ENCODE measurements at places on chromosomes 12 and 14. TPM values are rescaled to one million over a fixed set of nuclear protein-coding genes. Genes with fewer than 3 reads are reported as not detected.

DNA sequence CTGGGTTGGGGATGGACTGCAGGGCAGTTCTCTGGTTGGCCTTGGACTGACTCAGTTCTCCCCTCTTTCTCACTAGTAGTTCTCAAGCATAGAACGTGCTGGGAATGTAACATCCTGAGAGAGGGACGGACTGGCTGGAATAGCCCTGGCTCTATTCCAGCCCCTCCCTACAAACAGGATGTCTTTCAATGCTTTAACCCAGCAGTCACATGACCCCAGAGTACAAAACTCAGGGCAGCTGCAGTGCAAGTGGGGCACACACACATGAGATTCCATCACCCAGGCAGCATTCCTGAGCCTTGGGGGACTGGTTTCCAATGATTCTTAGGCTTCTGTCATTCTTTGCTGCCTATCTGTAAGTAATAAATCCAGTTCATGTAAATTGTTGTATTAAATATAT lies 1.6 kb upstream of the ACOT6 start:
- H3K36me3 ChIP-seq: no peaks in the 10 kb centered on the region
- no peak overlapping the region for H3K27ac ChIP-seq
- H3K4me1 ChIP-seq: no peaks in the 10 kb centered on the region
- peaks cover 24% of the 10 kb centered on the region for H3K27me3 ChIP-seq
- DNase-seq: no peak

GRCh38 chr12:3938042-3938544 lies 64.9 kb upstream of the PARP11 start:
- H3K27me3 ChIP-seq: no peaks in the 10 kb centered on the region
- H3K27ac ChIP-seq: no peak overlapping the region
- DNase-seq: no peak

- H3K27ac ChIP-seq: no peak overlapping the region
- no peaks in the 10 kb centered on the region for H3K36me3 ChIP-seq
- H3K4me3 ChIP-seq: no peak overlapping the region
- DNase-seq: no peak
- no peaks in the 10 kb centered on the region for H3K4me1 ChIP-seq
Measured at GRCh38 chr14:93759719-93760307, 28.5 kb downstream of the PRIMA1 start.

GRCh38 chr12:113221181-113221996 lies at the start of gene TPCN1:
Gene TPCN1 (plus strand): TSS chr12:113221464. CDS start chr12:113226853, 5,389 bp downstream.
- peak; percentile 100 for DNase-seq
- H3K27ac ChIP-seq: peak within 1 kb of the TSS; percentile 36
- peak within 1 kb of the TSS; percentile 54 for H3K4me3 ChIP-seq
- H3K27me3 ChIP-seq: no peaks in the 10 kb centered on the region
- peaks cover 39% of the 10 kb centered on the region for H3K4me1 ChIP-seq

GRCh38 chr14:68584786-68585185 lies 208.1 kb downstream of the ZFP36L1 start:
- H3K36me3 ChIP-seq: no peaks in the 10 kb centered on the region
- no peaks in the 10 kb centered on the region for H3K27me3 ChIP-seq
- no peaks in the 10 kb centered on the region for H3K4me1 ChIP-seq
- no peak overlapping the region for H3K4me3 ChIP-seq
- no peak for DNase-seq

- DNase-seq: no peak
- no peaks in the 10 kb centered on the region for H3K4me1 ChIP-seq
- no peak overlapping the region for H3K27ac ChIP-seq
- H3K36me3 ChIP-seq: no peaks in the 10 kb centered on the region
- no peaks in the 10 kb centered on the region for H3K27me3 ChIP-seq
- H3K4me3 ChIP-seq: no peak overlapping the region
Measured at GRCh38 chr14:89695846-89696245, 258.7 kb downstream of the EFCAB11 start.

GRCh38 chr14:79083356-79083755 lies 913.2 kb downstream of the NRXN3 start:
- H3K4me1 ChIP-seq: no peaks in the 10 kb centered on the region
- H3K27me3 ChIP-seq: no peaks in the 10 kb centered on the region
- H3K27ac ChIP-seq: no peak overlapping the region
- H3K36me3 ChIP-seq: no peaks in the 10 kb centered on the region

- no peaks in the 10 kb centered on the region for H3K36me3 ChIP-seq
- H3K27me3 ChIP-seq: no peaks in the 10 kb centered on the region
- H3K4me3 ChIP-seq: no peak overlapping the region
- no peak for DNase-seq
- no peak overlapping the region for H3K27ac ChIP-seq
Measured at GRCh38 chr12:124711344-124711743, 143.9 kb upstream of the NCOR2 start.

- DNase-seq: no peak
- no peaks in the 10 kb centered on the region for H3K4me1 ChIP-seq
- no peaks in the 10 kb centered on the region for H3K27me3 ChIP-seq
- H3K4me3 ChIP-seq: no peak overlapping the region
Measured at GRCh38 chr12:105142259-105142658, 34.7 kb downstream of the WASHC4 start.

GRCh38 chr14:36900846-36901245 lies 239.2 kb downstream of the PAX9 start:
- DNase-seq: no peak
- no peaks in the 10 kb centered on the region for H3K27me3 ChIP-seq
- no peak overlapping the region for H3K4me3 ChIP-seq
- no peaks in the 10 kb centered on the region for H3K4me1 ChIP-seq

- no peaks in the 10 kb centered on the region for H3K27me3 ChIP-seq
- no peak overlapping the region for H3K4me3 ChIP-seq
- no peaks in the 10 kb centered on the region for H3K36me3 ChIP-seq
- DNase-seq: no peak
- peak overlapping the region; percentile 24 for H3K27ac ChIP-seq
- H3K4me1 ChIP-seq: no peaks in the 10 kb centered on the region
Measured at GRCh38 chr14:53011053-53011462, 60.2 kb upstream of the FERMT2 start.

DNA sequence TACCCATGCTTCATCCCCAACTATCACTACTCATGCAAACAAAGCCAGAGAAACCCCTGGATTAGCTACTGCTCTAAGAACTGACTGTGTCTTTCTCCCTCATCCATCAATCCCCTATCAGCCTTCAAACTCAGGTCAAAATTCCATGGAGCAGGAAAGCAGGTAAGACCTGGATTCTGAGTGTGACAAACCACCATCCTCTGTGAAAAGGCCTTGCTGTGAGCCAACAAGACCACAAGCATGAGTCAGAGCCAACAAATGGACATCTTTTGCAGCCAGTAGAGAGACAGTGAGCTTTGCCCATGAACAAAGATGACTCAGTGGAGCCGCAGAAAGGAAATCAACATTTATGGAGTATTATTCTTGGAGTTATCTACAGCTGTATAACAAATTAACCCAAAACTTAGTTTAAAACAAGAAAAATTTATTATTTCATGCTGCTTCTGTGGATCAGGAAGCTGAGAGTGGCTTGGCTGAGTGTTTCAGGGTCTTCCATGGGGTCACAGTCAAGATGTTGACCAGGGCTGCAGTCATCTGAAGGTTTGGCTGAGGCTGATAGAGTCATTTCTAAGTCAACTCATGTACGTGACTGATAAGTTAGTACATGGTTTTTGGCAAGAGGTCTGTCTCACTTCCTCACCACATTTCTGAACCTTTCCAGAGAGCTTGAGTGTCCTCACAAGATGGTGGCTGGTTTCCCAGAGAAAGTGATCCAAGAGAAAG lies 61.1 kb downstream of the PITPNM2 start:
- no peak for DNase-seq
- no peak overlapping the region for H3K4me3 ChIP-seq
- peaks cover 82% of the 10 kb centered on the region for H3K4me1 ChIP-seq
- peaks cover 54% of the 10 kb centered on the region for H3K36me3 ChIP-seq
- peak overlapping the region; percentile 99 for H3K27ac ChIP-seq

GRCh38 chr12:46387670-46388069 lies 15.1 kb upstream of the SLC38A2 start:
- no peak for DNase-seq
- peaks cover 3% of the 10 kb centered on the region for H3K36me3 ChIP-seq
- peak overlapping the region; percentile 66 for H3K27ac ChIP-seq
- no peak overlapping the region for H3K4me3 ChIP-seq

DNA sequence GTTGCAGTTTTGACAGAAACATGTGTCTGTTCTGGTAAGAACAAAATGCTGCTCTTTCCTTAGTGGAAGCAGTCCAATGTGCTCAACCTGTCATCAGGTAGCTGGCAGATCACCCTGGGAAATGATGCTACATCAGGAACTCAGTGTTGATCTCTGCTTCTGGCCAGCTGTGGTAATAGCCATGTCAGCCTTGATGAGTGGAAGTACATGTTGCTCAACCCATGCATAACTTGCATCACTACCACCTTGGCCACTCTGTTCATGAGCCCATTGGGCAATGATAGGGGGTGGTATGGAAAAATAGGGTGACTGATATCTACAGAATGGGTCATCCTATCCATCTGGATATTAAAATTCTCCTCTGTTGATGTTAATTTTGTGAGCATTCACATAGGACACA lies 411.0 kb downstream of the C12orf50 start:
- no peak overlapping the region for H3K27ac ChIP-seq
- no peak overlapping the region for H3K4me3 ChIP-seq
- H3K27me3 ChIP-seq: no peaks in the 10 kb centered on the region
- H3K4me1 ChIP-seq: no peaks in the 10 kb centered on the region
- no peaks in the 10 kb centered on the region for H3K36me3 ChIP-seq
- DNase-seq: no peak

GRCh38 chr12:40137252-40137651 lies 31.4 kb upstream of the SLC2A13 start:
- H3K27ac ChIP-seq: no peak overlapping the region
- no peak overlapping the region for H3K4me3 ChIP-seq
- no peaks in the 10 kb centered on the region for H3K36me3 ChIP-seq
- H3K4me1 ChIP-seq: no peaks in the 10 kb centered on the region
- H3K27me3 ChIP-seq: no peaks in the 10 kb centered on the region

DNA sequence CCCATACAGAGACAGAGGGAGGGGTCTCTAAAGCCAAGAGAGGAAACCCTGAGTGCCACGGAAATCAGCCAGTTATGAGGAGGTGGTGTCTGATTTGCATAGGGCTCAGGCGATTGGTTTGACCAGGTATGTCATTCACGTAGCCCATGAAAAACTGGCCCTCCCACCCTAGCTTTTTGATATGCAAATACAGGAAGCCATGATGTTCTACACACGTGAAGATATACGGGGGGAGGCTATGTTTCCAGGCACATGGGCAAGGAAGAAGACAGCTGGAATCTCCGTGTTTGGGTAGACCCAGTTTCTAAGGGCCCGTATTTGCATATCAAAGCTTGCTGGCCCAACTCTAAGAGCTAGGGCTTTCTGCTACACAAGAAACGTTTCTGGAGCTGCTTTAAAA lies 717.8 kb upstream of the SEL1L start:
- H3K4me1 ChIP-seq: no peaks in the 10 kb centered on the region
- no peaks in the 10 kb centered on the region for H3K27me3 ChIP-seq
- H3K4me3 ChIP-seq: no peak overlapping the region
- H3K36me3 ChIP-seq: no peaks in the 10 kb centered on the region
- DNase-seq: no peak

- no peaks in the 10 kb centered on the region for H3K36me3 ChIP-seq
- H3K4me1 ChIP-seq: no peaks in the 10 kb centered on the region
- H3K4me3 ChIP-seq: no peak overlapping the region
Measured at GRCh38 chr12:72178871-72179270, 93.3 kb upstream of the TRHDE start.

GRCh38 chr12:14283489-14284144 lies 81.9 kb upstream of the ATF7IP start:
- H3K27me3 ChIP-seq: no peaks in the 10 kb centered on the region
- H3K27ac ChIP-seq: peak overlapping the region; percentile 51
- peaks cover 3% of the 10 kb centered on the region for H3K4me1 ChIP-seq
- DNase-seq: no peak
- H3K4me3 ChIP-seq: no peak overlapping the region
- no peaks in the 10 kb centered on the region for H3K36me3 ChIP-seq

GRCh38 chr12:124405592-124405991 lies 110.7 kb downstream of the RFLNA start:
- H3K4me1 ChIP-seq: peaks cover under 1% of the 10 kb centered on the region
- H3K36me3 ChIP-seq: peaks cover 49% of the 10 kb centered on the region

DNA sequence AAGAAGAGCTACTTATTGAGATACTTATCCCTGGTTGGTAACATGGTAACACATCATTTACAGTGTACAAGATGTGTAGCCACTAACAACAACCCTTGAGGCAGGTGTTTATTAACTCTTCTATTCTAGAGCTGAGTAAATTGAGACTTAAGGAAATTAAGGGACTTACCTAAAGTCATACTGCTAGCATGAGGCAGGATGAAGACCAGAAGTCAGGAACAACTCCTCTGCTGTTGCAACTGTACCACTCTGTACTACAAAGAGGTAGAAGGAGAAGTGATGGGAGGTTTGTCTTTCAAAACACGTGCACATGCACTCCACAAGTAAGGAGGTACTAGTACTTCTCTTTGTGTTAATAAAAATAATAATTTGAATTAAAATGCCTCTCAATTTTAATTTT lies 79.9 kb downstream of the LLPH start:
- H3K4me3 ChIP-seq: no peak overlapping the region
- no peak overlapping the region for H3K27ac ChIP-seq
- H3K4me1 ChIP-seq: no peaks in the 10 kb centered on the region
- DNase-seq: no peak

- H3K4me1 ChIP-seq: no peaks in the 10 kb centered on the region
- no peak overlapping the region for H3K27ac ChIP-seq
- peak; percentile 77 for DNase-seq
- no peaks in the 10 kb centered on the region for H3K27me3 ChIP-seq
- no peak overlapping the region for H3K4me3 ChIP-seq
Measured at GRCh38 chr12:111396726-111397445, 8.8 kb upstream of the SH2B3 start.

DNA sequence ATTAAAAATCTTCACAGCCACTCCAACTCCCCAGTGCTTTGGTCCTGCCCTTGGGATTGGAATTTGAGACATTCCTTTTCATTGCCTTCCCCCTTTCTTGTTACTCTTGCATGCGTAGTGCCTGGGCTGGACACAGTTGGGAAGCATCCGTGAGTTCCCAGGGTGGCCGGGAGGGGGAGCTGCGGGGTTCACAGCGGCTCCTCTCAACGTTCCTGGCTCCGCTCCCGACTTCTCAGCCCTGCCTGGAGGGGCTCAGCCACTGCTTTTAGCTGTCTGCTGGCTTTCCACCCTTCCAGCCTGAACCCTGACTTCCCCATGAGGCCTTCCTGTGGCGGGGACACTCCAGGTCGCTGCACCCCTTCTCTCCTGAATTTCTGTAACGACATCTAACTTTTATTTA lies 3.2 kb downstream of the TEX52 start:
- H3K4me1 ChIP-seq: no peaks in the 10 kb centered on the region
- H3K36me3 ChIP-seq: peaks cover 20% of the 10 kb centered on the region
- DNase-seq: peak; percentile 18
- no peak overlapping the region for H3K27ac ChIP-seq

GRCh38 chr12:56998981-56999380 lies 7.4 kb downstream of the ZBTB39 start:
- DNase-seq: no peak
- no peak overlapping the region for H3K4me3 ChIP-seq
- peaks cover 61% of the 10 kb centered on the region for H3K36me3 ChIP-seq
- no peaks in the 10 kb centered on the region for H3K4me1 ChIP-seq
- H3K27ac ChIP-seq: no peak overlapping the region

Gene CBLN3
- 2.8 TPM for total RNA-seq

Gene TMEM63C
- 0.24 TPM for total RNA-seq

Gene BDKRB2
- total RNA-seq: 1.7 TPM

Gene IFNG-AS1
- total RNA-seq: 1.3 TPM

Gene CDKN1B
- 71.0 TPM for total RNA-seq

Gene LPAR5
- 2.4 TPM for total RNA-seq

Gene TMEM52B
- 0.14 TPM for total RNA-seq

Gene OR4E2
- total RNA-seq: 0.09 TPM

Gene AQP2
- total RNA-seq: 0.05 TPM

Gene GPR68
- total RNA-seq: 1.4 TPM

Gene AHNAK2
- total RNA-seq: 0.42 TPM

Gene SLC17A8
- 3.0 TPM for total RNA-seq
